Ovary (tissue), 10 donors: ENCODE measurements at places on chromosomes 5 and 9. TPM values are rescaled to one million over a fixed set of nuclear protein-coding genes. Genes with fewer than 3 reads are reported as not detected.

DNA sequence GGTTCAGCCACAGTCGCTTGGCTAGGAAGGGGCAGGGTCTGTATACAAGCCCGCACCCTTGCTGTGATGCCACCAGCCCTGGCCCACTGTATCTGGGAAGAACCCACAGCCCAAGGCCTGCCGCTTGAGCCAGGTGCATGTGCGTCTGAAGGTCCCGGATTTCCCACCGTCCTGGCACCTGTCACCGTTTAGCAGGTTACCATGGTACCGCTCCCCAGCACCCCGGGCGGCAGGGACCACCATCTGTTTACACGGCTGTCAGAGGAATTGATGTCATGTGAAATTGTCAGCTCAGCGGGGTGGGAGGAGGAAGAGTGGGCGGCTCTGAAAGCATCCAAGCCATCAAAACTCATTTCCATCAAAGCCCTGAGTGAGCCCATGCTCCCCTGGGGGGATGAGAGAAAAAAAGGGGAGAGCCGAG is 92.7 kb downstream of the HRH2 start:
- no peak overlapping the region for H3K4me3 ChIP-seq
- DNase-seq = no peak
- H3K4me1 ChIP-seq = no peaks in the 10 kb centered on the region
- no peak overlapping the region for H3K27ac ChIP-seq

GRCh38 chr5:83048277-83048676 is 28.9 kb downstream of the TMEM167A start:
- H3K4me3 ChIP-seq = no peak overlapping the region
- no peak overlapping the region for H3K27ac ChIP-seq
- no peaks in the 10 kb centered on the region for H3K4me1 ChIP-seq
- no peak for DNase-seq
- H3K36me3 ChIP-seq = no peaks in the 10 kb centered on the region

GRCh38 chr9:34400686-34401602 is 24.2 kb upstream of the MYORG start:
- no peaks in the 10 kb centered on the region for H3K27me3 ChIP-seq
- no peak overlapping the region for H3K4me3 ChIP-seq
- no peaks in the 10 kb centered on the region for H3K4me1 ChIP-seq
- H3K27ac ChIP-seq = no peak overlapping the region

- H3K4me1 ChIP-seq = no peaks in the 10 kb centered on the region
- no peak overlapping the region for H3K27ac ChIP-seq
- no peak for DNase-seq
- H3K36me3 ChIP-seq = no peaks in the 10 kb centered on the region
- no peak overlapping the region for H3K4me3 ChIP-seq
Observed at GRCh38 chr9:91089405-91090129, 272.2 kb downstream of the AUH start.

GRCh38 chr9:129595903-129596540 is 24.9 kb downstream of the C9orf50 start:
- no peak overlapping the region for H3K27ac ChIP-seq
- H3K36me3 ChIP-seq = no peaks in the 10 kb centered on the region
- H3K4me3 ChIP-seq = no peak overlapping the region
- H3K27me3 ChIP-seq = no peaks in the 10 kb centered on the region
- peaks cover 5% of the 10 kb centered on the region for H3K4me1 ChIP-seq

DNA sequence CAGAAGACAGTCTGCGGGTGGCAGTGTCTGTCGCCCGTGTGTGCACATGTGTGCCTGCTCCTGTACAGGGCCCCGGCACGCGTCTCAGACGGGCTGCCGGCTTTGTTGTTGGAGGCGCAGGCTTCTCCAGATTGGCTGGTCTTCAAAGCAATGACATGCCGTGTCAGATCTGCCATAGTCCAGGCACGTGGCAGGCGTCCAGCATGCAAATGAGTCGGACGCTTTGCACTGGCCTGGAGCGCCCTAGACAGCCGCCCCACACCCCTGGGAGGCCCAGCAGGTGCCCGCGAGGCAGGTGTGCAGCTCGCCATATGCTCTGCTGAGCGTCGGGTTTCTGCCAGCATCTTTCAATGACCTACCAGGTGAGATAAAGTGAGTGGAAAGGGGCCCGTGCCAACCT is 71.5 kb downstream of the GADD45G start:
- no peaks in the 10 kb centered on the region for H3K36me3 ChIP-seq
- peaks cover 13% of the 10 kb centered on the region for H3K4me1 ChIP-seq
- no peak for DNase-seq
- H3K27ac ChIP-seq = no peak overlapping the region
- no peaks in the 10 kb centered on the region for H3K27me3 ChIP-seq

- H3K27ac ChIP-seq = no peak overlapping the region
- no peak for DNase-seq
- no peaks in the 10 kb centered on the region for H3K36me3 ChIP-seq
- H3K27me3 ChIP-seq = no peaks in the 10 kb centered on the region
Observed at GRCh38 chr9:109652971-109653370, 127.0 kb upstream of the PALM2AKAP2 start.

DNA sequence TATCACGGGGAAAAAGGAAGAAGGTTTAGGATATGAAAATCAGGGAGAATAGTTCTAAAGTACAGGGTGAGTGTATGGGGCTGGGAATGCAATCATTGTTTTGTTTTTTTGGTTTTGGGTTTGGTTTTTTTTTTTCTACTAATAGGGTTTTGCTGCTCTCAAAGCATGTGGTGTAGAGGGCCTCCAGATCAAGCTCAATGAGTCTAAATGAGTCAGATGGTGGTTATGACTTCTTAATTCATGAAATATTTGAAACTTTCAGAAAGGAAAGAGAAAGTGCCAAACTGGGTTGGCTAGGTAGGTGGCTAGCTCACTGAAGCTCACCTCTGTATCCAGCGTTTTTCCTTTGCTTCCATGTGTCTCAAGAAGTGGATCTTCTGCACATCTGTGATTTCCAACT is 10.7 kb downstream of the OR1L8 start:
- no peak overlapping the region for H3K4me3 ChIP-seq
- no peak for DNase-seq
- H3K36me3 ChIP-seq = no peaks in the 10 kb centered on the region
- H3K27ac ChIP-seq = no peak overlapping the region

- no peaks in the 10 kb centered on the region for H3K4me1 ChIP-seq
- no peak overlapping the region for H3K4me3 ChIP-seq
- H3K27ac ChIP-seq = no peak overlapping the region
- DNase-seq = peak; percentile 39
- no peaks in the 10 kb centered on the region for H3K27me3 ChIP-seq
- no peaks in the 10 kb centered on the region for H3K36me3 ChIP-seq
Observed at GRCh38 chr5:73902327-73903051, 276.5 kb downstream of the ARHGEF28 start.

GRCh38 chr9:121305269-121305994 is 37.5 kb downstream of the GSN start:
- H3K27ac ChIP-seq = peak overlapping the region; percentile 47
- H3K36me3 ChIP-seq = no peaks in the 10 kb centered on the region
- no peak overlapping the region for H3K4me3 ChIP-seq

DNA sequence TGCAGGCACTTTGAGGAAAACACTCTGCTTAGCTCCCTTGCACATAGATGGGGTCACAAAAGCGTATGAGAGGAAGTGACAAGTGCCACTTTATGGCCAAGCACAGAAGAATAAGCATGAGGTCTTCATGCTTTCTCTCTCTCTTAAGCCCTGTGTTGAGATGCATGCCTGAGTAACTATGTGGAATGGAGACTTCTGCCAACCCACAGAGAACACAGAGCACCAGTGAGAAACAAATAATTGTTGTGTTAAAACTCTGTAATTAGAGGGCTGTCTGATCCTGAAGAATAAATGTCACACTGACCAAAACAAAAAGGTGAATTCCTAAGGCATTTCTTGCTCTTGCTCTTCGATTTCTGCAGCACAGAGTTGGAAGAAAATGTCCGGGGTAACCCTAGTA is 488.5 kb downstream of the CTNND2 start:
- no peaks in the 10 kb centered on the region for H3K36me3 ChIP-seq
- no peaks in the 10 kb centered on the region for H3K4me1 ChIP-seq
- DNase-seq = no peak
- no peak overlapping the region for H3K4me3 ChIP-seq
- H3K27ac ChIP-seq = no peak overlapping the region

DNA sequence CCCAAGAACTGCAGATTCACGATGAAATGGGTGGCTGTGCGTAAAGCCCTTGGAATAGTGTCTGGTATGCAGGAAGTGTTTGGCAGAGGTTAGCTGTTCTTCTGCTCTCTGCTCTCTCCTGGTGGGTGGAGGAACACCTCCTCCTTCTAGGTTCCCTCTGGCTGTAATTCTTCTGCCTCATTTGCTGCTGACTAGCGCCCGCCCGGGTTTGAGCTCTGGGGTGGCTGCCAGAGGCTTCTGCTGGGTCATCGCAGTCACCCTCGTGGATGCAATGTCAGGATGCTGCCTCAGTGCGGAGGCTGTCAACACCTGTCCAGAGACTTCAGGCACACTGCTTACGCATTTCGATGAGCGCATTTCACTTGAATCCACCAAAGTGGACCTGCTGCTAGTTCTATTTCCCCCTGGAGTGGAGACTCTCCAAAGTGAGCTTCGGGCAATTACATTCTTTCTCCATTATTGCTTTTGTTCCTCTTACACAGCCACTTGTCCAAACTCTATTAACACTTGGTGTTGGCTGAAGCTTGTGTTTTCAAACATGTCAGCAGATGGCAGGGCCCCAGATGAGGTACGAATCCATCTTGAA is 11.7 kb downstream of the DOCK2 start:
- H3K4me1 ChIP-seq = peaks cover 1% of the 10 kb centered on the region
- no peak overlapping the region for H3K4me3 ChIP-seq
- no peak overlapping the region for H3K27ac ChIP-seq
- no peaks in the 10 kb centered on the region for H3K36me3 ChIP-seq
- DNase-seq = no peak

DNA sequence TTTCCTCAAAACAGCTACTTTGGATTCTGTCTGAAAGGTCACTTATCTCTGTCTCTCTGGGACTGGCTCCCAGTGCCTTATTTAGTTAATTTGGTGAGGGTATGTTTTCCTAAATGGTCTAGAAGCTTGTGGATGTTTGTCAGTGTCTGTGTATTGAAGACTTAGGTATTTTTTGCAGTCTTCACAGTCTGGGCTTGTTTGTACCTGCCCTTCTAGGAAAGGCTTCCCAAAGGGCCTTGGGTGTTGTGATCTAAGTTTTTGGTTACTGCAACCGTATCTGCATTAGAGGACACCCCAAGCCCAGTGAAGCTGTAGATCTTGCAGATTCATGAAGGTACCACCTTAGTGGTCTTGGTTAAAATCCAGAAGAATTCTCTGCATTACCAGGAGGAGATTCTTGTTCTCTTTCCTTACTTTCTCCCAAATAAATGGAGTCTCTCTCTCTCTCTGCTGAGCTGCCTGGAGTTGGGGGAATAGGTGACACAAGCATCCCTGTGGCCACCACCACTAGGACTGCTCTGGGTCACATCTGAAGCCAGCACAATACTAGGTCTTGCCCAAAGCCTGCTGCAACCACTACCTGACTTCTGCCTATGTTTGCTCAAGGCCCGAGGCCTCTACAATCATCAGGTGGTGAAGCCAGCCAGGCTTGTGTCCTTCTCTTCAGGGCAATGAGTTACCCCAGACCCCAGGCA is 17.8 kb upstream of the CCNB1 start:
- H3K36me3 ChIP-seq = no peaks in the 10 kb centered on the region
- no peaks in the 10 kb centered on the region for H3K27me3 ChIP-seq
- no peak overlapping the region for H3K4me3 ChIP-seq
- no peak overlapping the region for H3K27ac ChIP-seq
- no peaks in the 10 kb centered on the region for H3K4me1 ChIP-seq
- DNase-seq = no peak

DNA sequence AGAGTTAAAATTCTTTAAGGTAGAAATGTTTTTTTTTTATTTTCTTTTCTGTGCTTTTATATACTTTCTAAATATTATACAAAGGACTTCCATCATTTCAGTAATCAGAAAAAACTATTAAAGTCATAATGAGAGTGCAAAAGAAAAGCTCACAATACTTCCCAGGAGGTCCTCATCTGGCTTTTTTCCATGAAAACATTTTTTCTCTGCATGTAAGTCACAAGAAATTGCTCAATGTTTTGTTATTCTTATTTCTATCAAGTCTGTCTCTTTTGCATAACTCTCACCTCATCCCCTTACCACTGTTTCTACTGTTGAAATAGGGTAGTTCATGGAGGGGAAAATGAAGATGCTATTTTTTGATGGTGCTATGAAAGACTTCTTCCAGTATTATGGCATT is 375.0 kb downstream of the TMEM232 start:
- H3K4me3 ChIP-seq = no peak overlapping the region
- no peaks in the 10 kb centered on the region for H3K36me3 ChIP-seq
- H3K4me1 ChIP-seq = no peaks in the 10 kb centered on the region
- H3K27me3 ChIP-seq = no peaks in the 10 kb centered on the region

DNA sequence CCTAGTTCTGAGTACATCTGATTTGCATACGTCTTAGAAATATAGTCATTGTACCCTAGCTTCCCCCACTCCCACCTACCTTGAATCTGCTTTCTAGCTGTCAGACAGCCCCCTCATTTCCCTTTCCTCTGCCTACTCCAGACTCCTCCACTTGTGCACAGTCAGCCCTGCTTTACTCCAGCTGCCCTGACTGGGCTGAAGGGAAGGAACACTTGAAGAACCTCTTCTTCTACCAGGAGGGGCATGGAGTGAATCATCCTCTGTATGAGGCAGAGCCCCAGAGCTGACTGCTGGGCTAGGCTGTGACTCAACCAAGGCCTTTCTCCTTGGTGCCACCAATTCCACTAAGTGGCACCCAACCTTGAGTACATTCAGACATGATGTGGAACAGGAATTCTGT is 18.1 kb upstream of the ZFR start:
- no peaks in the 10 kb centered on the region for H3K4me1 ChIP-seq
- H3K36me3 ChIP-seq = no peaks in the 10 kb centered on the region
- no peak for DNase-seq

- no peak for DNase-seq
- H3K4me3 ChIP-seq = no peak overlapping the region
- no peaks in the 10 kb centered on the region for H3K27me3 ChIP-seq
- no peaks in the 10 kb centered on the region for H3K36me3 ChIP-seq
Observed at GRCh38 chr5:53183880-53184279, 74.3 kb upstream of the MOCS2 start.

Gene CSF1R
- 25.3 TPM for total RNA-seq

Gene CCIN
- not detected for total RNA-seq

Gene SMIM33
- total RNA-seq = not detected

Gene TAS2R1
- not detected for total RNA-seq

Gene PCA3
- not detected for total RNA-seq

Gene CCDC152
- 4.9 TPM for total RNA-seq
